ENCODE measurements at places on chromosomes 13 and 19. TPM values are rescaled to one million over a fixed set of nuclear protein-coding genes. Genes with fewer than 3 reads are reported as not detected.

- peak; percentile 28 for DNase-seq
- H3K27ac ChIP-seq = no peak overlapping the region
- H3K27me3 ChIP-seq = no peaks in the 10 kb centered on the region
- H3K36me3 ChIP-seq = no peaks in the 10 kb centered on the region
- H3K4me1 ChIP-seq = no peaks in the 10 kb centered on the region
- H3K4me3 ChIP-seq = no peak overlapping the region
These were observed 11.1 kb downstream of the ATP4B start for GRCh38 chr13:113646921-113647340.

Gene EDNRB
- total RNA-seq = not detected

Gene PODNL1
- total RNA-seq = not detected

Gene CD33
- total RNA-seq = 59.2 TPM

DNA sequence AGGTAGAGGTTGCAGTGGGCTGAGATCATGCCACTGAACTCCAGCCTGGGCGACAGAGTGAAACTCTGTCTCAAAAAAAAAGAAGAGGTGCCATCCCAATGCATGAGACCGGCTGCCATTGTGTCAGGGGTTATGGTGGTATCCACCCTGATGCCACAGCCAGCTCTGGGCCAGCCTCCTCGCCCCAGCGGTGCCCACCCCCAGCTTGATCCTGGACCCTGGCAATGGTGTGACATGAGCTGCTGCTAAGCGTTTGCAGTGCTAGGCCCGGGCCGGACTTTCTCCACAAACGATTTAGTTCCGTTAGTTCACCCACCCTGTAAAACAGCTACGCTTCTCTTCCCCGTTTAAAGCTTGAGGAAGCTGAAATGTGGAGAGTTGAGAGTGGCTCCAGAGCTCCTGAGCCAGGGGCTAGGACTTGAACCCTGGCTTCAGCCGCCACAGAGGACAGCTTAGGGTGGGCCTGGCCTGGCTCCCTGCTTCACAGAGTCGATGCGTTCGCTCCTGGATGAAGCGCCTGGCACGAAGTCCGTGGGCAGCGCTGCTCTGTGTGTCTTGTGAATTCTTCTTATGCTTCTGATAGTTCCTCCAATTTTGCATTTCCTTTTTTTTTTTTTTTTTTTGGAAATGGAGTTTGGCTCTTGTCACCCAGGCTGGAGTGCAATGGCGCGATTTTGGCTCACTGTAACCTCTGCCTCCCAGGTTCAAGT, 25.5 kb downstream of the NKPD1 start:
- DNase-seq = no peak
- H3K36me3 ChIP-seq = no peaks in the 10 kb centered on the region
- no peak overlapping the region for H3K4me3 ChIP-seq

Gene MYPOP
- 7.0 TPM for total RNA-seq

DNA sequence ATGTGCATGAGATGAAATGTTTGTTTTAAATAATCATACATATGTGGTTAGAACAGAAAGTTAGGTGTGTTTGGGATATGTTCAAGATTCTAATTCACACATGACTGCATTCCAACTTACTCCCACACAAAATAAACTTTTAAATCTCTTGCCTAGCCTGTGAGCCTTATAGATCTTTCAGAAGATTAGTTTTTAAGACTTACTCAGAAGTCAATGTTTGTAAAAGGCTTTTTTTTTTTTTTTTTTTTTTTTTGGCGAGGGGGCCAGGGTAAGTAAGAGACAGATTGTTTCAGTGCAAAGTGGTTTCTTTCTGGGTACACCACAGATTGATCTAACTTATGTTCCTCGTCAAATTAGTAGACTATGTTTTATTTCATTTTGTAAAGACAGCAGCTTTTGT, 39.1 kb downstream of the GPR180 start:
- no peaks in the 10 kb centered on the region for H3K4me1 ChIP-seq
- DNase-seq = no peak
- no peak overlapping the region for H3K27ac ChIP-seq
- no peak overlapping the region for H3K4me3 ChIP-seq
- no peaks in the 10 kb centered on the region for H3K36me3 ChIP-seq
- H3K27me3 ChIP-seq = no peaks in the 10 kb centered on the region

Gene CD320
- 27.2 TPM for total RNA-seq

Gene DCLK1
- total RNA-seq = not detected

GRCh38 chr13:99392470-99393135, 85.4 kb upstream of the GPR183 start:
- no peaks in the 10 kb centered on the region for H3K36me3 ChIP-seq
- no peak overlapping the region for H3K27ac ChIP-seq
- no peak overlapping the region for H3K4me3 ChIP-seq
- no peak for DNase-seq
- H3K27me3 ChIP-seq = no peaks in the 10 kb centered on the region
- peaks cover 11% of the 10 kb centered on the region for H3K4me1 ChIP-seq

DNA sequence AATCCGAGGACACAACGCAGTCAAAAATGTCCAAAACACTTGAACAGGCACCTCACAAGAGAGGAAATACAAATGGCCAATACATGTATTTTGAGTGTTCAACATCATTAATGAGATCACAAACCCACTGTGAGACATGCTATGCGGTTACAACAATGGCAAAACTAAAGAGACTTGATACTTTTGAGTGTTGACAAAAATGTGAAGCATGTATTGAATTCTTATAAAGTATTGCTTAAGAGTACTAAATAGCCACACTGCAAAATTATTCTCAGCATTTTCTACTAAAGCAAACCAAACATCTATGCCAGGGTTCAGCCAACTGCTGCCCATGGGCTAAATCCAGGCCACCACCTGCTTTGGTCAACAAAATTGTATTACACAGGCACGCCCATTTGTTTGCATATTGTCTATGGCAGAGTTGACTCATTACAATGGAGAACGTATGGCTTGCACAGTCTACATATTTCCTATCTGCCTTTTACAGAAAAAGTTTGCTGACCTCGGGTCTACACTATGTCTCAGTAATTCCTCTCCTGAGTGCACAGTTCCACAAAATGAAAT, 135.3 kb downstream of the B3GLCT start:
- H3K36me3 ChIP-seq = no peaks in the 10 kb centered on the region
- no peak overlapping the region for H3K4me3 ChIP-seq
- H3K4me1 ChIP-seq = no peaks in the 10 kb centered on the region

Gene CA11
- 20.5 TPM for total RNA-seq

Gene MEDAG
- total RNA-seq = not detected
